GM20000 (cell line): ENCODE measurements at places on chromosomes 4 and X.

DNA sequence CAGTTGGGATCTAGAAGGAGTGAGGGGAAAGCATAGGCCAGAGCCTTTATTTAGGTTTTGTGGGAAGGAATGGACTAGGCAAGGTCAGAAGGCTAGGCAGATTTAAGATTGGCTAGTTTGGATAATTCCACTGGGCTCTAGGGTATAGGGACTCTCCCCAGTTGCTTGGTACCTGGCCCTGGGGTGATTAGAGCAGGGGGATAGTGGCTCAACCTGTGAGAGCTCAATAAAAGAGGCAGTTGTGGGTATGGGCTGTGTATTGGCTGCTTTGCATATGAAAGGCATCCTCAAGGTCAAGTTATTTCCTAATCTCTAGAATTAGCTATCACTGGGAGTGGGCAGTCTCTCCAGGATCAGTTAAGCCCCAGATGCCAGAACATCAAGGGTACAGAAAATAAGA is 61.3 kb downstream of the ZNF81 start:
- no peak for DNase-seq

- DNase-seq = no peak
These were observed 468.8 kb downstream of the BCOR start for GRCh38 chrX:39629001-39629400.

DNA sequence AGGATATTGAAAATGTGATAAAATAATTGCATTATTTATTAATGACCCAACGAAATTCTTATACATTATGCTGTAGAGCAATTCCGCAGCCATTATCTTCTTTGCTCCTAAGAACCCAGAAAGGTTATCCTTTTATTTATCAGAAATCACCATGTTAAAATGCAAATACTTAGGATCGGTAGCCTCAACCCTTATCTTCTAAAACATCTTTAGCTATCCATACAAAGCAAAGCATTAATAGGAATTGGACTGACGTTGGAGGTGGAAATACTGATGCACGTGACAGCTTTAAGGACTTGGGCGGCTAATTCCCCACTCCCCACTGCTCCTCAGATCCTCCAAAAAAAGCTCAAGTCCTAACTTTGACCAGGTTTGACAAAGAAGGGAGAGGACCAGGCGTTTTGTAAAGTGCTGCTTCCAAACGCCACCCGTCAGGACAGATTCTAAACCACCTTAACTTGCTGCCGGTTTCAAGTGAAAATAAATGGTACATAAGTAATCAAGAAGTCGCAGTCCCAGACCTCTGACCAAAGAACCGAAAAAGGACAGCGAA is 539 bp upstream of the SPCS3 start:
- DNase-seq = no peak

- DNase-seq = no peak
These were observed 818 bp downstream of the RAI2 start for GRCh38 chrX:17860179-17860780.

- no peak for DNase-seq
These were observed 17.1 kb downstream of the DAPP1 start for GRCh38 chr4:99833756-99834155.
